ENCODE measurements at places on chromosomes 12 and 14.
A peak's percentile ranks its signal among the peaks of the same experiment; 100 is the strongest.

- DNase-seq, result peak; percentile 45
Measured at GRCh38 chr12:105562199-105562971, 231.9 kb downstream of the C12orf75 start.

DNA sequence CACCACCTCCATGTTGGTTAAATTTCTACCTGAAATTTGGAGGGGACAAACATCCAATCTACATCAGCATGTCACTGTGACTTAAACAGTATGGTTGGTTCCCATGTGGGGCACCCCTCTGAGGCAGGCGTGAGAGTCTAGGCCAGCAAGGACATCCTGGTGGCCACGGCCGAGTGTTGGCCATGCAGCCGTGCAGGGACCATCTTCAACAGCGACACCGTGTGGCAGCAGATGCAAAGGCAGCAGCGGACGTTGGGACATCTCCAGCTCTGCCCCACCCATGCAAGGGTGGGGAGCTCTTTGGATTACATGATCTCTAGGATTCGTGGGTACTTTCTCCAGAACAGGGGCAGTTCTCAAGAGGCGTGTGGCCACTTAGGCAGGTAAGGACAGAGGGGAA is 49.8 kb downstream of the NOC4L start:
- DNase-seq, result no peak

GRCh38 chr14:70601162-70601561 is 707 bp upstream of the MED6 start:
- peak; percentile 17 for DNase-seq

- no peak for DNase-seq
Measured at GRCh38 chr12:5587711-5588121, 155.8 kb downstream of the NTF3 start.

- DNase-seq, result no peak
Measured at GRCh38 chr12:30823156-30823699, 68.5 kb upstream of the CAPRIN2 start.

GRCh38 chr12:66804563-66804974 is 125.7 kb upstream of the GRIP1 start:
- no peak for DNase-seq

DNA sequence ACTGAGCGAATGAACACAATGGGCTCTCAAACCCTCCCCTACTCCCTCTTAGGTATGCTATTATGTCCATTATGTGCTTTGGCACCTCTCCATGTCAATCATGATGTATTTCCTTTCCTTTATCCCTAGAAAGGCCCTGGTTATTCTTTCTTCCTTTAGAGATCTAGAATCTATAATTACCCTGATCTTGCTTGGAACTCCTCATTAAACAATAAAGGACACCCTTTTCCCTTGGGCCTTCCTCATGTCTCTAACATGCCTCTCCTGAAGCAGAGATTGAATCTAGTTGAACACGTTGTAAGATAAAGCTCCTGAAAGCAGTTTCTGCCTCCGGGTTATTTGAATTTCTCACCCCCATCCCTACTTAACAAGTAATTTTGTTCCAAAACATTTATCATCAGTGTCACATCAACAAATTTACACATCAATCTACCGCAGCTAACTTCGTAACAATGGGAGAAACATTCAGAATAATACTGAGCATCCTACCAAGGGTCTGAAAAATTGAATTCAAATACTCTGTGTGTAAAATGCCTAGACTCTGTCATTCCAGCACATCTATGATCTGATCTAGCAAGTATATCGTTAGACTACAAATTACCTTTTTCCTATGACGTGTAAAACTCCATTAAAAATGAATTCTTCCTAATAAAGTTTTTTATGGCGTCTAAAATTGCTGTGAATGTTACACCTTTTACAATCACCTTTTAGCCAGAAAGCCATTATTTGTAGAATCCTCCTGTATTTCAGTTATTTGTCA is 5.4 kb downstream of the USP44 start:
- DNase-seq, result no peak

DNA sequence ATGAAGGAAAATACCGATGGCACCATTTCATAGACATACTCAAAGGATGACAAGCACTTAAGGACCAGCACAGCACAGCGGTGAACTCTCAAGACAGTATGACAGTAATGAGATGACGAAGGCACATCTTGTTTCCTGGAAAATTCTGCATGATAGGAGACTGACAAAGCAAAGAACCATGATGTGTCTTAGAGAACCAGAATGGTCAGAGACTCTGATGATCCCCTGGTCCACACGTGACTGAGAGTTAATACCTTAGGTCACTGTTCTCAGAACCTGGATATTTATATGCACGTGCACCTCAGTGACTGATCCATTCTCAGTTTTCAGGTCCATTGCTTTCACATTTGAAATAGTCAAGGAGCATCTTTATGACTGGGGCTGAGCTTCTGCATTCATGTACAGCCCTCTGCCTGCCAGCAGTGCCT is 35.3 kb downstream of the PROX2 start:
- DNase-seq, result no peak

DNA sequence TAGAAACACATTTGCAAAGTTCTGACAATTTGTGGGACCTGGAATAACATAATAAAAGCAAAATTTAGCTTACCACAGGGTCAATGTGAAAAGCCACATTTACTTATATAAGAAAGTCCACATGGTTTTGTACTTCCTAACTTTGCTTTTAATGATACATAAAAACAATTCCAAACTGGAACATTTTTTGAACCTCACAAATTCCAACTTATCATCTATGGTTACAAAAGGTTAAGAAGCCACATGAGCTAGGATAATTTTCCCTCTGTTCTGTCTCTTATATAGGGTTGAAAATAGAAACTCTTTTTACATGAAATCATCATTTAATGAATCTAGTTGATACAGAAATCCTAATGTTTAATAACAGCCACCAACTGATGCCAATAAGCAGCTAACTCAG is 8.9 kb upstream of the RERG start:
- DNase-seq, result no peak

GRCh38 chr12:39459027-39459434 is 16.1 kb upstream of the KIF21A start:
- no peak for DNase-seq

GRCh38 chr14:102696332-102696731 is 80.9 kb upstream of the TRAF3 start:
- no peak for DNase-seq

DNA sequence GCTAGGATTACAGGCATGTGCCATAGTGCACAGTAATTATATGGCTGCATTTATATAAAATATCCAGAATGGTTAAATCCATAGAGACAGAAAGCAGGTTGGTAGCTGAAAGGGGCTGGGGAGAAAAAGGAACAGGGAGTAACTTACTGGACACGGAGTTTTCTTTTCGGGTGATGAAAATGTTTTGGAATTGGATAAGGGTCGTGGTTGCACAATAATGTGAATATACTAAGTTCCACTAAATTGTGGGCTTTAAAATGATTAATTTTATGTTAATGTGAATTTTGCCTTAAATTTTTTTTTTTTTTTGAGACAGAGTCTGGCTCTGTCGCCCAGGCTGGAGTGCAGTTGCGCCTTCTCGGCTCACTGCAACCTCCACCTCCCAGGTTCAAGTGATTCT is 70.1 kb upstream of the BDKRB2 start:
- DNase-seq, result no peak

- DNase-seq, result no peak
Measured at GRCh38 chr12:119425623-119426022, 91.1 kb downstream of the CCDC60 start.

- DNase-seq, result peak; percentile 74
Measured at GRCh38 chr12:6211421-6211869, 11.2 kb downstream of the CD9 start.

- DNase-seq, result no peak
Measured at GRCh38 chr12:127416796-127417195, 850.2 kb upstream of the TMEM132C start.

- no peak for DNase-seq
Measured at GRCh38 chr12:124667506-124668326, 100.3 kb upstream of the NCOR2 start.

DNA sequence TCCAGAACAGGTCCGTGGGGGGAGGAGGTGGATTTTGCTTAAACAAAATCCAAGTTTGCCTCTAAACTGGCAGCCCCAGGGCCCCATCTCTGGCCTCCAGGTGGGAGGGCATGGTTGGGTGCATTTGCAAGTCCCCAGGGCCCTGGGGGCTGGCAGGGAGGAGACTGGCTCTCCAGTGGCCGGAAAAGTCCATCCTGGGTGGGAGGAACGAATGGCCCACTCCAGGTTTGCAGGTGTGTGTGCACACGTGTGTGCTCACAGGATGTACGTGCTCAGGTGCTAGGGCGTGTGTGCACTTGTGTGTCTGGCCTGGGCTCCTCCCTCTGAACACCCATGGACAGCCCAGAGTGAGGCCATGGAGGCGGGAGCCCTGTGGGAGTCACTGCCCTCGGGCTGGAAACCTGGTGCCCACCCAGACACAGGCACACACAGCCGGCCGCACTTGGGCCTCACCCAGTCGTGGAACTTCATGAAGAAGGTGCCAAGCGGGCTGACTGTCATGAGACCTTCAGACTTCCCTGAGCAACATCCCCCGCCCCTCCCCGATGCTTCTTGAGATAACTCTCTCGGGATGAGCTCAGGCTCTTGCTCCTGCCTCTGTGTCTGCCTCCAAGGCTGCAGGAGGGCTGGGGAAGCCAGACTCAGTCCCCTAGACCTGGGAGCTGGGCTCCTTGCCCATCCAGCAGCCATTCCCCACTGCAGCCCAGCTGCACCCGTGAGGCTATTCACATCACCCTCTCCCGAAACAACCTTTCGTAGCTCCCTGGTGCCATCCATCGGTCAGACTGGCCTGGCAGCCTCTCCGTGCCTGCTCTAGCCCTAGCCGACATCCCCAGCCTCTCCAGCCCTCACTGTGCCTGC is 9.4 kb downstream of the AHNAK2 start:
- no peak for DNase-seq

GRCh38 chr12:104226672-104227071 is 11.1 kb downstream of the TXNRD1 start:
- DNase-seq, result no peak

DNA sequence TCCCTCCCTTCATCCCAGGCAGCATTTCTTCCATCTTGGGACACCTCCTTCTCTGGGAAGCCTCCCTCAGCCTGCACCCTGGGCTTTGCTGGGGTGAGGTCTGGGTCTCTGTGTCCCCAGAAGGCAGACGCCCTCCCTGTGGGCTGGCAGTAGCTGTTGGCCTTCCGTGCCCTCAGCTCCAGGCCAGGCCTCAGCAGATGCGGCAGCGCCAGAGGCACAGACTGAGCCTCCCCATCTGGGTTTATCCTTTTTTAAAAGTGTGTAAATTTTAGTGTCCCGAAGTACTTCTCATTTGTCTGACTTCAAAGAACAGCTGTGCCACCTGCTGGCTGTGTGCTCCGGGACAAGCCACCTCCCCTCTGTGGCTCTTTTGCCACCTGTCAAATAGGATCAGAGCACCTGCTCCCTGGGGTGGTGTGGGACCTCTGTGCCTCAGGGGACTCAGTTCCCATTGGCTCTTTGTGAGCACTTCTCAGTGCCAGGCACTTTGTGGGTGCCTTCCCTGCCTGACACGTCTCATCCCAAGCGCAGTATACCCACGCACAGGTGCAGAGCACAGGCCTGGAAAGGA is 11.1 kb downstream of the EXOC3L4 start:
- DNase-seq, result no peak

- no peak for DNase-seq
Measured at GRCh38 chr12:94059394-94060368, 88.7 kb upstream of the PLXNC1 start.

GRCh38 chr12:127820846-127821245 is 446.1 kb upstream of the TMEM132C start:
- no peak for DNase-seq

GRCh38 chr12:57086493-57087009 is 2.4 kb upstream of the NAB2 start:
- DNase-seq, result no peak

GRCh38 chr14:57487771-57488170 is 5.9 kb downstream of the CCDC198 start:
- DNase-seq, result no peak

GRCh38 chr14:75773046-75773445 is 112.0 kb downstream of the TTLL5 start:
- no peak for DNase-seq

- no peak for DNase-seq
Measured at GRCh38 chr14:98580131-98580678, 691.8 kb downstream of the BCL11B start.

DNA sequence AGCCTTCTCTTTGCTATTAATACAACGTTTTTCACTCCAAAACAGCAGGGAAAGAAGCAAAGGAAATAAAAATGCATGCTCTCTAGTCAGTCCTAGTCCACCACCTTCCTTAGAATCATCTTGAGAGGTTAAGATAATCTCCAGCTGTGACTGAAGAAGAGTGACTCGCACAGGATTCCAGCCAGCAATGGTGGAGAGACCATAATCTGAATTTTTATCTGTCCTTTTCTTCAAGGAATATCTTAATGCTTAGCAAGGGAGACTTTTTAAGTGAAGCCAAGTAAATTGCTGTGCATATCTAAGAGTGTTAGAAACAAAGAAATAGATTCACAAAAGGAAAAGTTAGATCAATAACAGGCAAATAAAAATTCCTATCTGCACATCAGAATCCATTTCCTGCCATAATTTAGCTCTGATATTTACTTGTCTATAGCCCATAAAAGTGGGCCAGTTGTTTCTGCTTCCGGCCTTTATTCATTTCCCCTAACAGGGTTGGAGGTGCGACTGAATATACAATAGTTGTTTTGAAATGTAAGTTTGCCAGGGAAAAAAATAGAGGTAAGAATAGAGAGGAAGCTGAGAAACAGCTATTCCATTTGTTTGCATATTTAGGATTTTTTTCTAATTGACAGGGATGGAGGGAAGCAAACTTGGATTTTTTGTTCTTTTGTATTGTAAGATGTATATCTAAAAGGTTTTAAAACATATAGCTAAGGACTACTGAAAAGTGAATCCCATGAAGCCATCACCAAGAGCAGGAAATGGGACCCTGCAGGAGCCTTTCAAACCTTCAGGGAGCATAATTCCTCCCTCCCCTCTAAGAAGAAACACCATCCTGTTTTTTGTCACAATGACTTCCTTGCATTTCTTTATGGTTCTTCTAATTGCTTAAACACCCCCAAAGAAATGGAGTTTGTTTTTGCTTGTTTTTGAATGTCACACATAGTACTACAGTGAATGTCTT is 154.0 kb downstream of the ITPR2 start:
- DNase-seq, result no peak

GRCh38 chr14:52079239-52079959 is 10.5 kb upstream of the NID2 start:
- DNase-seq, result no peak

- DNase-seq, result no peak
Measured at GRCh38 chr12:31315784-31316465, 10.0 kb downstream of the SINHCAF start.

- no peak for DNase-seq
Measured at GRCh38 chr12:988646-989045, 2.4 kb upstream of the ERC1 start.

- DNase-seq, result no peak
Measured at GRCh38 chr14:41570415-41571155, 36.1 kb upstream of the LRFN5 start.

- peak; percentile 28 for DNase-seq
Measured at GRCh38 chr12:116015525-116015924, 262.0 kb downstream of the MED13L start.

DNA sequence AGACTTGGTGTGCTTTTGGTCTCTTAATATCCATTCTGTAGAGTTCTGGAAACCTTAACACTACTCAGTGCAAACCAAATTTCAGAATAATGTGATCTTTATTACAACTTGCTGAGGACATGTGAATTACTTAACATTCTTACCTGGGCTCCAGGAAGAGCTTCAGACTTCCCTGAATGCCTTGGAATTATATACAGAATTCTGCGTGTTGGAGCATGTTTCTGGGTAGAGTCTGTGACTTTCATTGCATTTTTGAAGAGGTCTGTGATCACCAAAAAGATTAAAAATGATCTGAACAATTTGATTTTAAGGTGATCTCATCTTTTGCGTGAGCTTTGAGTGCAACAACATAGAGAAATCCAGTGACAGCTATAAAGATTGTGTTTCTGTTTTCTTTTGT is 35.4 kb downstream of the ZDHHC17 start:
- DNase-seq, result no peak

All from AG04449 (cell line).